ENCODE measurements at places on chromosomes 7 and 10. TPM values are rescaled to one million over a fixed set of nuclear protein-coding genes. Genes with fewer than 3 reads are reported as not detected.

IRF5 gene
- total RNA-seq: 13.6 TPM

SCD gene
- 191 TPM for total RNA-seq

PNLIP gene
- total RNA-seq: not detected

SLC25A28 gene
- 30.5 TPM for total RNA-seq

Data from A549 treated with ZK216348 at 1 μM for 4 hours (cell line).